ENCODE measurements at places on chromosomes 1 and 21.

GRCh38 chr1:210360852-210361477 is 32.3 kb downstream of the HHAT start:
- DNase-seq, result peak; percentile 25

GRCh38 chr1:213953806-213954205 is 34.0 kb upstream of the PROX1 start:
- no peak for DNase-seq

DNA sequence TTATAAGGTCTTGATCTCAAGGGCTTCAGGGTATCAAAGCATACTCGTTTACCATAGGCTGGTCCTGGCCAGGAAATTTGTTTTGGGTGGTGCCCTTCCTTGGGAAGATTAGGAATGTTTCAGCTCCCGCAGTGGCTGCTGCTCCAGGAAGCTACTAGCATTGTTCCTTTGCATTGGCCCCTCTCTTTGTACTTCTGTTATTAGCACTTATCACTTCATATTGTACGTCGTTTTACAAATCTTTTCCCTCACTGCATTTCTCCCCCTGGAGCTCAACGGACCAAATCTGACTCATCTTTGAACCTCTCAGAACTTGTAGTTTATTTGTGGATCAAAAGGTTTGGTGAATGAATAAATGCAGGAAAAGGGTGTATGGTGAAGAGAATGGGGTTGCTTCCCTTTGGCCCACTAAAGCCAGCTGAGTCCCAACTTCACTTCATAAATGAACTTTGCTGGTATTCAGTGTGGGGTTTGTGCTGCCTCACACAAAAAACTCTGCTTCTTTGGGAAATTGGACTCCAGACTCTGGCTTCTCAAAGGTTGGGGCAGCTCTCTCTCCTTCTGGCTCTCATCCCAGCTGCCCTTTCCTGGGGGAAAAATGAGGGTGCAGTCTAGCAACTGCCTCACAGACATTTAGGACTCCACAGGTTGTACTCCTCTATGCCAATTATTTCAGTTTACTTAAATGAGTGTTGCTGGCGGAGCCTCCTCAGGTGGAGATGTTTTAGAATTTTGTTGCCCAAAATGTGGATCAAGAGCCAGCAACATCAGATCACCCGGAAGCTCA is 5.9 kb downstream of the GNAT2 start:
- DNase-seq, result no peak

- DNase-seq, result no peak
Measured at GRCh38 chr1:37692834-37693175, 489 bp downstream of the CDCA8 start.

DNA sequence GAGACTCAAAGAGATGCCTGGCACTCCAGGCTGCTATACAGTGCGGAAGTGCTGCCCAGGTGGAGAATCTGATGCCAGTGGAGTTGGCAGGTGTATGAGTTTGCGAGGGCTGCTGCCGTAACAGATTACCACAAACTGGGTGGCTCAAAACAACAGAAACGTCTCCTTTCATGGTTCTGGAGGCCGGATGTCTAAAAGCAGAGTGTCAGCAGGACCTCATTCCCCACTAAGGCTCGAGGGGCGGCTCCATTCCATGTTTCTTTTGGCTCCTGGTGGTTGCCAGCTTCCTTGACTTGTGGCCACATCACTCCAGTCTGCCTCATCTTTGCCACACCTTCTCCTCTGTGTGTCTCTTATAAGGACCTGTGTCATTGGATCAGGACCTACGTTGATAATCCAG is 10.0 kb downstream of the RCSD1 start:
- no peak for DNase-seq

DNA sequence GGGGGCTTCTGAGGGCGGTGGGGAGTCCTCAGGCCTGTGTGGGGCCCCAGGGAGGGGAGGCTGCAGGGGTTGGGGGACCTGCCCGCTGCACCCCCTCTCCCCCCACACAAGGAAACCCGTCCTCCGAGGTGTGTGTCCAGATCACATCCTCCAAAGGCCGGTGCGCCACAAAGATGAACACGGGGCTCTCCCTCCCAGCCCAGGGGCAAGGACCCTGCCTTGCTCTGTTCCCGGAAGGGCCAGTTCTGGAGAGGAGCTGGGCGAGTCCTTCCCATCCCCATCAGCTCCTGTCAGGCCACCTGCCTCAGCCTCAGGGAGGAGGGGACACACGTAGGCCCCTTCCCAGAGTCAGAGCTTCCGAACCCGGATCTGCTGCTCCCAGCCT is 2.5 kb upstream of the TTLL10 start:
- DNase-seq, result no peak

- peak; percentile 54 for DNase-seq
Measured at GRCh38 chr1:1959840-1960479, 40.9 kb upstream of the TMEM52 start.

DNA sequence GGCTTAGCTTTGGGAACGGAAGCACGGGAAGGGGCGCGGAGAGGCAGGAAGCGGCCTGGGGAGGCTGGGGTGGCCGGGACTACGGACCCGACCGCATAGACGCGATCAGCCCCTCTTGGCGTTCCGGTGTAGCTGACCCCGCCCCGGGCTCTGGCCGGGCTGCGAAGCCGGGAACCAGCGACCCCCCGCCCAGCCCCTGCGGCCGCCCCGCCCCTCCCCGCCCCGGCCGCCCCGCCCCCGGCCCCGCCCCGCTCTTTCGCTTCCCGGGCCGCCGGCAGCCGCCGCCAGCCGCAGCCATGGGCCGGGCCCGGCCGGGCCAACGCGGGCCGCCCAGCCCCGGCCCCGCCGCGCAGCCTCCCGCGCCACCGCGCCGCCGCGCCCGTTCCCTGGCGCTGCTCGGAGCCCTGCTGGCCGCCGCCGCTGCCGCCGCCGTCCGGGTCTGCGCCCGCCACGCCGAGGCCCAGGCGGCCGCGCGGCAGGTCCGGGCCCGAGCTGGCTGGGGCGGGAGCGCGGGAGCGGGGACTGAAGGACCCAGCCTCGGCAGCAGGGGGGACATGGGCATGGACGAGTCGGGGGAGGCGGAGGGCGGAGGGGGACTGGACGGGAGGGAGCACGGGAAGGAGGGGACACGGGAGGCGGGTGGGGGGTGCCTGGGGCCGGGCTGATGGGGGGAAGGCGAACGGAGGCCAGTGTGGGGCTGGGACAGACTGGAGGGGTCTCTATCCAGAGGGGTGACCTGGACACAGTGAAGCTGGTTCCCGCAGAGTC is at the start of gene SELENON:
Gene SELENON (plus strand): TSS at position 259 of the 768 bp plus-strand sequence. CDS start 38 bp downstream, at position 297.
- no peak for DNase-seq

DNA sequence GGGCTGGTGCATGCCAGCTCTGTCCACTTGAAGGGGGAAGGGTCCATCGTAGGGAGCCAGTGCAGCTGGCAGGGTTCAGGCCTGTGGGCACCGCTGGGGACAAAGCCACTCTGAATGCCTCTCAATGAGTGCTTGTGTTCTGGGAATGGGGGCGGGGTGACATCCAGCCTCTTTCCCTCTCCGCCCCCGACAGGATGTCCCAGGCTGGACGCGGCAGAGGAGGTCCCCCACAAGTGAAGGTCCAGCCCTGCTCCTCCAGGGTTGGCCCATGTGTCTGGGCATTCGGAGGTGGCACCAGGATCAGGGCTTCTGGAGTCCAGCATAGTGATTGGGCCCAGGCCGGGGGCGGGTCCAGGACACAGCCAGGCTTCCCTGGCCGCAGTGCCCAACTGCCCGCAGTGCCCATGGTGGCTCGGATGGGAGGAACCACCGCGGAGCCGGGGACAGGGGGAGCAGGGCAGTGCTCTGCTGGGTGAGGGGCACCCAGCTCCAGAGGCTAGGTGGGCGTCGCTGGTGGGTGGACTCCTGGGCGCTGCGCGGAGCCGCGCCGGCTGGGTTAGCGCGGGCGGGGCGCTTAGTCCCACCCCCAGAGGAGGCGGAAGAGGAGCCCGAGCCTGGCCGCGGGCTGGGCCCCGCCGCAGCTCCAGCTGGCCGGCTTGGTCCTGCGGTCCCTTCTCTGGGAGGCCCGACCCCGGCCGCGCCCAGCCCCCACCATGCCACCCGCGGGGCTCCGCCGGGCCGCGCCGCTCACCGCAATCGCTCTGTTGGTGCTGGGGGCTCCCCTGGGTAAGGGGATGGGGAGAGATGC is at the start of gene SHISA4:
Gene SHISA4 (plus strand): TSS at position 617 of the 808 bp plus-strand sequence. CDS start 97 bp downstream, at position 714.
- peak; percentile 27 for DNase-seq

- no peak for DNase-seq
Measured at GRCh38 chr21:35929901-35930300, 130.4 kb downstream of the SETD4 start.

DNA sequence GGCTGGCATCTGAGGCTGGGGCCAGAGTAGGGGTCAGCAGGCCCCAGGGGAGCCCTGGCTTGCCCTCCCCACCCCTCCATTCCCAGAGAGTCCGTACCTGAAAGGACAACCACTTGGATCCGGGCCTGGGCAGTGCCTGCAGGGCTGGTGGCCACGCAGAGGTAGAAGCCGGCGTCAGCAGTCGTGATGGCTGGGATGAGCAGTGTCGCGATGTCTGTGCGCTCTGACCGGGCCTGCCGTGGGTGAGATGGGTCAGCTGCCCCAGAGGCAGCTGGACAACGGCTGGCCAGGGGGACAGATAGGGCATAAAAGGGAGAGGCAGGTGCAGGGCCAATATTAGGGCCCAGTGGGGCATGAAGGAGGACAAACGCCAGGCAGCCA is 42.7 kb downstream of the LDLRAD2 start:
- no peak for DNase-seq

GRCh38 chr1:225747566-225747965 is 30.1 kb upstream of the SRP9 start:
- no peak for DNase-seq

- DNase-seq, result no peak
Measured at GRCh38 chr1:175554586-175554985, 188.8 kb downstream of the TNR start.

DNA sequence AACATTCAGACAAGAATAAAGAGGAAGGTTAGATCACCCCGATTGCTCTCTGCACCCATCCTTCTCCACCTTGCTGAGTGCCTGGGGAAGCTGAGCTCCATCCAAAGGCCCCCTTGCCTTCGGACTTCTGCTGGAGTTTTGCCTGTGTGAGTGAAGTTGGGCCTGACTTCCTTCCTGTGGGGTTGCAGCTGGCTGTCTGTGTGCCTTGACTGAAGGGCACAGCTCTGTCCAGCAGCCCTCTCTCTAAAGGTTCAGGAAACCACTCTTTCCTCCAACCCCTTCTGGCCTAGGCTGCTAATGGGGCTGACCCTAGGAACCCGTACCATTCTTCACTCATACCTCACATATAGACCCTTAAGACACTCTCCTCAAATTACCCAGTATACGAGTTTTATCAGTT is 173.4 kb upstream of the HMCN1 start:
- no peak for DNase-seq

DNA sequence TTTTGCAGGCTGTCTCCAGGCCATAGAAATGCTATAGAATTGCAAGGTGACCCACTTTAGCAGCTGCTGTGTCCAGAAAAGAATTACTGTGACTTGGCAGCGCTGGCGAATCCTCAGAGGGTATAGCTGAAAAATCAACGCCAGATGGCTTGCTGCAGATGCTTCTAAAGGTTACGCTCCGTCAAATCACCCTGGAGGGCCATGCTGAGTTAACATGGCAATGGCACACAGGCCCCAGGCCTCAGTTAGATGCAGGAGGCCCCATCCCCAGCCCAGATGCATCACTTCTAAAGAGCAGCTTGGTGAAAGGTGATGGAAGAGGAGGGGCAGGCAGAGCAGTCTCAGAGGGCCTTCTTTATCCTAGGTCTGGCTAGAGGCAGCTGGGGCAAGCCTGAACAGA is 18.0 kb downstream of the KIAA1614 start:
- no peak for DNase-seq

GRCh38 chr1:204438628-204439027 is 27.0 kb upstream of the PPP1R15B start:
- DNase-seq, result no peak

- DNase-seq, result no peak
Measured at GRCh38 chr1:205473475-205473874, 17.6 kb upstream of the BLACAT1 start.

DNA sequence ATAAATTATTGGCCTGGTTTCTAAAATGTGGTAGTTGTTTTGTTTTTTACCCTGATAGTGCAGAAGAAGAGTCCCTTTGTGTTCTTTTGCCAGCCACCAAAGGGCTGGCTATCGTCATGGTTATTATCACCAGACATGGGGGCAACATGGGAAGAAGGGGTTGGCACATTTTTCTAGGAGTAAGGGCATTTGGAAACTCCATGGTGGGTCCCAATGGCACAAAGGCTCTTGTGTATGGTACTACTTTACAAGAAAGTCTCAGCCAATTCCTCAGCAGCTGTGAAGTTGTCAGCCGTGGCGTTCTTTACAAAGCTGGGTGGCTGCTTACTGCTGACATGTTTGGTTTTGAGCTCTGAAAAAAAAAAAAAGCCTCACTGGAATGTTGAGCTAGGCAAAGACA is 330.4 kb upstream of the ESRRG start:
- no peak for DNase-seq

- no peak for DNase-seq
Measured at GRCh38 chr21:43748622-43749021, 27.5 kb downstream of the CSTB start.

- DNase-seq, result no peak
Measured at GRCh38 chr1:203036537-203036936, 10.2 kb downstream of the PPFIA4 start.

DNA sequence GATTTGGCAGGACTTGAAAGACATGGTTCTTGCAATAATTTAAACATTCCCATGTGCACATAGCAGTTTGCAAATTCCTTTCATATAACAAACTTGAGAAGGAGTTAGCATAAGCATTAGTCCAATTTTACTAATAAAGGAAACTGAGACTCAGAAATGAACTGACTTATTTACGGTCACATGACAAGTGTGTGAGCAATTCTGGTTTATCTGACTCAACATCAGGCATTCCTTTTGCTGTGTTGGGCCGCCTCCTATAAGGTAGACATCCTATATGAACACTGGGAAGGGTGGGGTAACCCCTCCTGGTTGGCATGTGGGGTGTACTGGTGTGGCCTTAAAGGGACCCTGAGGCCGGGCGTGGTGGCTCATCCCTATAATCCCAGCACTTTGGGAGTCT is 8.5 kb upstream of the CPT2 start:
- DNase-seq, result no peak

GRCh38 chr1:66729523-66729922 is 22.7 kb upstream of the DYNLT5 start:
- DNase-seq, result no peak

DNA sequence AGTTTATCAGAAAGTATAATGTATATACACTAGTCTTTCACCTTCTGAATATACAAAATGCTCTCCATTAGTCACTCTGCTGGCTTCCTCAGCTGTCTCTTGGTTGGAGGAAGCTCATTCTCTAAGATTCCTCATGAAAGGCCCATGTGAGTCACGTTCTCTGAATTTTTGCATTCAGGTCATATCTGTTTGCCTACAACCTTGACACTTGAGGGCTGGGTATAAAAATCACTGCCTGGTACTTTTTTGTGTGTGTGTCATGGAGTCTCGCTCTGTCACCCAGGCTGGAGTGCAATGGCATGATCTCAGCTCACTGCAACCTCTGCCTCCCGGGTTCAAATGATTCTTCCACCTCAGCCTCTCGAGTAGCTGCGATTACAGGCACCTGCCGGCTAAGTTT is 2.8 kb upstream of the GALNT2 start:
- no peak for DNase-seq

- no peak for DNase-seq
Measured at GRCh38 chr1:65069011-65069565, 78.9 kb upstream of the AK4 start.

- no peak for DNase-seq
Measured at GRCh38 chr1:220732621-220733020, 15.5 kb upstream of the MTARC2 start.

- DNase-seq, result no peak
Measured at GRCh38 chr1:58785442-58786058, 1.7 kb upstream of the JUN start.

GRCh38 chr1:40665335-40666171 is at the start of gene RIMS3:
Gene RIMS3, minus strand, starts transcription at chr1:40665682. Its CDS starts 23,757 bp downstream, at chr1:40641925.
- DNase-seq, result no peak

- no peak for DNase-seq
Measured at GRCh38 chr1:38026592-38027200, 14.2 kb downstream of the UTP11 start.

- DNase-seq, result no peak
Measured at GRCh38 chr1:180255536-180256340, 25.7 kb downstream of the LHX4 start.
